Stomach (tissue), 19 donors: ENCODE measurements at places on chromosomes 4 and X.

DNA sequence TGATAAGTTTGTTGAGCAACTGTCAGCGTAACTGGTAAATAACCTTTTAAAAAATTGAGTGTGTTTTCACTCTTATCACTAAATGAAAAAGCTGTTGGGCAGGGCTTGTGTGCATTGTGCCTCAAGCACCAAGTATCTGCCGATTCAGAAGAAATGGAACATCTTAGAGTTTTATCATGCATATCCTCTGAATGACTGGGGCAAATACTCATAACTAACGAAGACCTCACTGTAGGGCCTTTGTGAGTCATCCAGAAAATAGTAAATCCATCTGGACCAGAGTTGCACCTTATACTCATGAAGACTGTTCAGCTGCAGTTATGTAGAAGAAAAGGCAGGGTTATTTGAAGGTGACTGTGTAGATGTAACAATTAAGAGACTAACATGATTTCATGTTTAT is 222.1 kb downstream of the CAMK2D start:
- DNase-seq = no peak

- DNase-seq = no peak
Measured at GRCh38 chr4:6258026-6258360, 11.7 kb upstream of the WFS1 start.

- no peak for DNase-seq
Measured at GRCh38 chrX:125436855-125437254, 117.2 kb downstream of the TEX13C start.

- DNase-seq = no peak
Measured at GRCh38 chr4:122764821-122765215, 32.3 kb downstream of the BBS12 start.

DNA sequence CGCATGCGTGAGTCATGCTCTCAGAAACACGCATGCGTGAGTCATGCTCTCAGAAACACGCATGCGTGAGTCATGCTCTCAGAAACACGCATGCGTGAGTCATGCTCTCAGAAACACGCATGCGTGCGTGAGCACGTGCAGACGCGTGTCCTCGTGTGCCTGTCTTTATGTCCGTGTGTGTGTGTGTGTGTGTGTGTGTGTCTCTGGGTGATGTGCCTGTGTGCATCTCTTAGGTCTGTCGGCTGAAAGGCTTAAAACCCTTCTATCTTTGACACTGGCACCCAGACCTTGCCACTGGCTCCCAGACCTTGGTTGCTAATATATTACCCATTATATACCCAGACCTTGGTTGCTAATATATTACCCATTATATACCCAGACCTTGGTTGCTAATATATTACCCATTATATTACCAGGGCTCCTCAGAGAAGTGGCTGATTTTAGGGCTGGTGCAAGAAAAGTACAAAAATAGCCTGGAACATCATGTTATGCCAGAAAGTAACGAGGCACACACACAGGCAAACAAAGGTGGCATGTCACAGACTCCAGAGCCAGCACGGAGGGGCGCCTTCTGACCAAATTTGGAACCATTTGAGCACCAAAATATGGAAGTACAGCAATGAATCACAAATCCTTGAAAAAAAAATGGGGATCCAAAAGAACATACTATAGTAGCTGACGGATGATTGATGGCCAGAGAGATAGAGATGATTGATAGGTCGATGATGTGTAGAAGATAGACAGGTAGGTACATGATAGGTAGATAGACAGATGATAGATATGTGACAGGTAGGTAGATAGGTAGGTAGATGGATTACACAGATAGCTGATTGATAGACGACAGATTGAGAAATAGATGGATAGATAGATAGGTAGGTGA is 19.2 kb upstream of the ADRA2C start:
- no peak for DNase-seq

DNA sequence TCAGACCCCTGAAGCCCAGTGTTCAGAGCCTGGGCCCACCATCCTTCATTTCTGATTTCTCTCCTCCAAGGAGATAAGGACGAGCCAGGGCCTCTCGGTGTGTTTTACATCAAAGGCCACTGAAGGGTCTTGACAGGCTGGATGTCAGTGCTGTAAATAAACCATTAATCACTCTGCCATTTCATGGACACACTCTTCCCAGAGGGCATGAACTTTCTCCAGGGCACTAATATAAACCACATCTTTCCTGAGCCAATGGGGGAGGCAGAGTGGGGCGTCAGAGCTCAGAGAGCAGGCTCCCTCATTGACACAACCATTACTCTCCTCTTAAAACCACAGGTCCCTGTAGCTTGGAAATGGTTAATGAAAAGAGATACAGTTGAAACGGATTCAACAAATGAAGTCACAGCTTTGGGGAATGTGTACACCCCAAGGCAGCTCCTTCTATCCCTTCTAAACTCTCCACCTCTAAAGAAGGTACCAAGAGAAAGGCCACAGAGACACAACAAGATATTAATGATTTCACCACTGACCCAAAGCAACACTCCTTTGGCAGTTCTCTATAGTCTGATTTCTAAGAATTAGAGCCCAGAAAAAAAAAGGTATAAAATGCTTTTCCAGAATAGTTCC is 200.6 kb downstream of the CHIC2 start:
- peak; percentile 49 for DNase-seq

DNA sequence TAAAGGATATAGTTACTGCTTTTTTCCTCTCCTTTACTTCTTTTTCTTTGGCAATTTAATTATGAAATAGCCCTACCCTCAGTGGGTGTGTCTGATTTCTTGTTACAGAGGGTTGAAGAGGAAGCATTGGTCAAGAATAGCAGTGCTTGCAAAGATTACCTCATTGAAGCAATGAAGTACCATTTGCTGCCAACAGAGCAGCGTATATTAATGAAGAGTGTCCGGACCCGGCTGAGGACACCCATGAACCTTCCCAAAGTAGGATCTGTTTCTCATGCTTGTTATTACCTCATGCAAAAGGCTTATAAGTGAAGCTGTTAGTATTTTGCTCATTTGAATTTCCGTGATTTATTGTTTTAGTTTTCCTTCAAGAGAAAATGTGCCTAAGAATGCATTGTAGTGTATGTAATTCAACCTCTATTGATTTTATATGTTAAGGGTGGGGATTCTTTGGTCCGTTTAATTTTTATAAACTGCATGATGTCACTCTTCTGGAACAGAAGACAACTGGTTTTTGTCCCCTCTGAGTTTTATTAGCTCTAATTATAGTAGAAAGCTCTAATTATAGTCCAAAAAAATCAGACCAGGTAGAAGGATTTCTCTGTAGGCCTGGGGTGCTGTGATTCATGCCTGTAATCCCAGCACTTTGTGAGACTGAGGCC is 27.9 kb upstream of the MSMO1 start:
- DNase-seq = no peak

- DNase-seq = no peak
Measured at GRCh38 chrX:13248867-13249486, 70.9 kb downstream of the ATXN3L start.

- no peak for DNase-seq
Measured at GRCh38 chr4:80343887-80344286, 8.4 kb downstream of the CFAP299 start.

- DNase-seq = no peak
Measured at GRCh38 chr4:7364979-7365378, 69.8 kb downstream of the PSAPL1 start.

- peak; percentile 65 for DNase-seq
Measured at GRCh38 chr4:133148690-133149363, at the start of gene PCDH10. Gene PCDH10 (plus strand): TSS chr4:133149294. CDS start chr4:133150141, 847 bp downstream.

DNA sequence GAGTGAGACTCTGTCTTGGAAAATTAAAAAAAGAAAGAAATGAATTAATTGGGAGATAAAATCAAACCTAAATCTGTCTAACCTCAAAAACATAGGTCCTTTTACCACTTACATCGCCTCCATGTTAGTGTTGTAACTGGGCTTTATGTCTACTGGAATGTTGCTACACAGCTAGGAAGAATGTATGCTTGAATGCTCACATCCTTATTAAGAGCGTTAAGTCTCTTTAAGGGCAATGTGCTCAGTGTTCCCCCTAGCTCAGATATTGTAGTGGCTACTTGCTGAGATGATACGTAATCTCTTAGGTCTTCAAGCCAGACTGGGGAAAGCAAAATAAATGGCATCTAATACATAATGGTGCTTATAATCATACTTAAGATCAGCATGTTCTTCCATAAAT is 1072.8 kb downstream of the PDHA2 start:
- no peak for DNase-seq

- DNase-seq = no peak
Measured at GRCh38 chr4:6779667-6780565, 2.6 kb upstream of the KIAA0232 start.

GRCh38 chr4:105966051-105966450 is 70.8 kb downstream of the NPNT start:
- DNase-seq = peak; percentile 40

DNA sequence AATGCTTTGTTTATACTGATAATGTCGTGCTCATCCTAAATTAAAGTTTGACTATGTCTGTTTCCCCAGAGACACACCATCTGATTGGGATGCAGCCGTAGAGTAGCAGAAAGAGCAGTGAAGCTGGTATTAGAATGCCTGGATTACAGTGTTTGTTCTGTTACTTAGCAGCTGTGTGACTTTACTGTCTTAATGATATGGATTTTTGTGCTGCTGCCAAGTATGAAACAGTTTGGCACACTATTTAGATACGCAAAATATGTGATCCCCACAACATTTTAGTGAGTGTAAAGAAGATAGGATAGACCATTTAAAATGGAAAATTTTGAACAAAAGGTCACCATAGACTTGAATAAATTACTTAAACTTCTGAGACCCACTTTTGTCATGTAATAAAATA is 1.2 kb upstream of the CHIC1 start:
- peak; percentile 54 for DNase-seq

- no peak for DNase-seq
Measured at GRCh38 chr4:176393306-176394013, 73.7 kb downstream of the SPCS3 start.

DNA sequence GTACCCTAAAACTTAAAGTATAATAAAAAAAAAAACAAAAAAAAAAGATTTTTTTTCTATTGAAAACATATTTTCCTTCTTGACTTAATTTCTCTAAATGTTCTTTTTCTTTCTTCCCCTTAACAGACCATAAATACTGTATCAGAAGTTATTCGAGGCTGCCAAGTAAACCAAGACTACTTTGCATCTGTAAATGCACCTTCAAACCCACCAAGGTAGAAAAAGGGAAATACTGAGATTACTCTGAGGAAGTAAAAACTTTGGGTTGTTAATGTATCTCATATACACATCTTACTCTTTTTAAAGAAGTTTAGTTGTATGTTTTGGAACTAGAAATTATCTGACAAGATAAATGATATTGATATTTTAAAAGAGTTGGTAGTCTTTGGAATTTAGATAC is 65.6 kb downstream of the USO1 start:
- DNase-seq = no peak

- DNase-seq = no peak
Measured at GRCh38 chrX:68913249-68913547, 84.4 kb downstream of the EFNB1 start.

- peak; percentile 12 for DNase-seq
Measured at GRCh38 chr4:102789317-102789717, 28.5 kb upstream of the MANBA start.

DNA sequence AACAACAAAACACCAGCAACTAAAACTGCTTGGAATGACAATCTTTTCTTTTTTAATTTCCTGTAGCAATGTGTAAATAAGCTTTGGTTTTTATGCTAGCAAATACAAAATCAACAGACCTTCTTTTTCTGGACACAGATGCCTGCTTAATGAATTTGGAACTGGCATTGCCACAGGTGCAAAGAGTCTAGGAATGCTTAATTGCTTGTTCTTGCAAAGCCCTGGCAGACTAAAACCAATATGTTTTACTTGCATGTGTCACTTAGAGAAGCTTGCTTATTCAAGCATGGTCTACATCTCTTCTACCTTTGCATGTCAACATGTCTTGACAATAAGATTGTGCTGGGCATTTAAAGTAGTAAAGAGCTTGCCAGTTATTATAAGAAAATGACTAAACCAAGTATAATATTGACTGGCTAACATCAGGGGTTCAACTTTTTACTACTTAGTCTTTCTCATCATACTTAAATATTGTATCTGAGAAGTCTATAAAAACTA is 656.7 kb upstream of the NDST4 start:
- DNase-seq = no peak

DNA sequence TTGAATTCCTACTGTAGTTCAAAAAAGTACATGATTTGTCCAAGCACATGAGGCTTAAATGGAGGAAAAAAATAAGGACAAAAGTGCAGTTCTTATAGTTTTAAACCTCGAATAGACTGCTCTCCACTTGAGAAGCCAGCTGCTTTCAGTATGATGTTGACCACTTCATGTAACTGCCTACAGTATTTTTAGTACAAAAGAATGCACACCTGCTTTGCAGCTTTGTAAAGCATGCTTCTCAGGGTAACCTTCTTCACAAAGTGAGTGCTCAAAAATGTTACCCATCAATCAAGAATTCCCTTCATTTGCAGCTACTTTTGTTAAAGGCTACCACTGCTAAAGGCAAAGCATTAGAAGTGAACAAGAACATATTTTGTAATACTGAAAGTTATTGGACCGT is 83.4 kb upstream of the FAM47B start:
- DNase-seq = no peak

- DNase-seq = no peak
Measured at GRCh38 chrX:85928606-85929005, 118.8 kb downstream of the CHM start.

GRCh38 chr4:115515772-115516171 is 402.4 kb upstream of the NDST4 start:
- DNase-seq = no peak

DNA sequence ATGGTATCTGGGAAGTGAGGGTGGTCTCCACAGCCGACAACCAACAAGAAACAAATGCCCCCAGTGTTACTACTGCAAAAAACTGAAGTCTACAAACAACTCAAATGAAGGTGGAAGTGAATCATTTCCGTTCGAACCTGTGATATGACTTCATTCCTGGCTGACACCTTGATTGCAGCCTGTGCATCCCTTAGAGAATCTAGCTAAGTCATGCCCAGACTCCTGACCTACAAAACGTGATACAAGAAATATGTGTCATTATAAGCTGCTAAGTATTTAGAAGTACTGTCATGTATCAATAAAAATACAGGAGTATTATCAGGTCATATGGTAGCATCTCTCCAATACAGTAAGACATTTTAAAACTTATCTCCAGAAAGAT is 959.7 kb upstream of the LCORL start:
- no peak for DNase-seq

- no peak for DNase-seq
Measured at GRCh38 chr4:23171976-23172375, 479.2 kb downstream of the GBA3 start.

DNA sequence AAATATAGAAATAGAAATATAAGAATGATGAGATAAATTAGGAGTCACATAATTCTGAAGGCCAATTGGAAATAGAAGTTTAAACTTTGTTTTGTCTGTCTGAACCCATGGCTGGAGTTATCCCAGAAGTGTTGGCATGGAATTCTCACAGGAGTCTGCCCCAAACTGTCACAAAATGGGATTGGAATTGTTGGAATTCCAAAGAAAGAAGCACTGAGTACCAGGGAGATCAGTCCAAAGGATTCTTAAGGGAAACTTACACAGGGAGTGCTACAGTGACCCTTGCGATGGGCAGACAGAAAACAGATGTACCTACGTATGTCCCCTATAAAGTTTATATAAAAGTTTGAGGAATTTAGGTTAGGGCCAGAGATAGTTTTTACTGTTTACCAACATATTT is 1607.7 kb downstream of the ARAP2 start:
- DNase-seq = no peak
